ENCODE measurements at places on chromosomes 1 and 21.

- no peak for DNase-seq
These were observed 289.9 kb downstream of the DPYD start for GRCh38 chr1:97630948-97631347.

DNA sequence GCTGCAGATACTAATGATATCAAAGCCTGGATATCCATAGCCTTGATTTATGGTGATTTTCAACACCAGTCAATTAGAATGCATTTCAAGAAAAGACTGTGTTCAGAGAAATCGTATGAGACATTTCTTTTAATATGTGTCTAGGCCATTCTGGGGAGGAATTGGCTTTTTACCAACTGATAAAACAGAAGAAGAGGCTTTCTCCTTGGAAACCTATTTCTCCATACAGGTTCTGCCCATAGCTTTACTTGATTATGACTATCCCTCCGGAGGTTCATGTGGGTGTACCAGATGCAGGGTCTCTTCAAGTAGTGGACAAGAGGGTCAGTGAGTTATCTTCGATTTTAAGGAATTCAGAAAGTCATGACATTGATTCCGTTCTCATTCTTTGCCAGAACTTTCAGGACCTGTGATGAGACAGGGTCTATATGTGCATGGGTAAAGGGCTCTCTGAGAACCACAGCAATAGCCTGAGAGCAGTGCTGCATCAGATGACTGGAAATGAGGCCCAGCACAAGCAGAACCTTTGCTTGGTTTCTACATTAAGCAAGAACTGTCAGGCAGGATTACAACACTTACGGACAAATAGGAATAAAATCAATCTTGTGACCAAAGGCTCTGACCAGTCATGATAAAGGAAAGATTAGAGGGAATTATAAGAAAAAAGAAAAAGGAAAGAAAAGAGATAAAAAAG is 263.7 kb upstream of the SGIP1 start:
- no peak for DNase-seq

GRCh38 chr1:31426249-31426922 is 13.4 kb downstream of the SERINC2 start:
- DNase-seq = no peak

GRCh38 chr1:234769284-234769985 is 159.5 kb upstream of the IRF2BP2 start:
- DNase-seq = no peak

- DNase-seq = no peak
These were observed 616.1 kb upstream of the ADAMTS5 start for GRCh38 chr21:27582948-27583430.

- no peak for DNase-seq
These were observed 2.5 kb downstream of the S100A11 start for GRCh38 chr1:152034324-152034653.

- no peak for DNase-seq
These were observed 103.7 kb upstream of the NFIA start for GRCh38 chr1:60978421-60979357.

- DNase-seq = no peak
These were observed 320.3 kb upstream of the ADGRL4 start for GRCh38 chr1:79326875-79327274.

GRCh38 chr1:224045556-224045955 is 68.4 kb upstream of the FBXO28 start:
- no peak for DNase-seq

DNA sequence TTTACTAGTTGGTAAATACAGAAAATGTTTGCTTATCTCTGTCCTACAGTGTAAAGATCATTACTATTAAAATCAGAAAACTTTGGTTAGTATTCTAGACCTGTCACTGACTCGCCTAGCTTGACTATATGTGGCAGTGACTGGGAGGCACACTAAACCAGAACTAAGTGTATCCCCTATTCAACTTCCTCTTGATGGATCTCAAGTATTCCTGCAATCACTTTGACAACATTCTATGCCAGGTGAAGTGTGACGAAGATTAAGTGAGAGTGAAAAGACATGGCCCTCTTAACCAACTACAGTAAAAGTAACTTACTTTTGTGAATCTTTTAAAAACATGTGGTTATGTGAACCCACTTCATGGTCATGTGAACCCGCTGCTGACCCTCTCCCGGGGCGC is 223.0 kb upstream of the ADAMTS5 start:
- DNase-seq = no peak

GRCh38 chr1:167462341-167462740 is 56.0 kb downstream of the CD247 start:
- DNase-seq = no peak

DNA sequence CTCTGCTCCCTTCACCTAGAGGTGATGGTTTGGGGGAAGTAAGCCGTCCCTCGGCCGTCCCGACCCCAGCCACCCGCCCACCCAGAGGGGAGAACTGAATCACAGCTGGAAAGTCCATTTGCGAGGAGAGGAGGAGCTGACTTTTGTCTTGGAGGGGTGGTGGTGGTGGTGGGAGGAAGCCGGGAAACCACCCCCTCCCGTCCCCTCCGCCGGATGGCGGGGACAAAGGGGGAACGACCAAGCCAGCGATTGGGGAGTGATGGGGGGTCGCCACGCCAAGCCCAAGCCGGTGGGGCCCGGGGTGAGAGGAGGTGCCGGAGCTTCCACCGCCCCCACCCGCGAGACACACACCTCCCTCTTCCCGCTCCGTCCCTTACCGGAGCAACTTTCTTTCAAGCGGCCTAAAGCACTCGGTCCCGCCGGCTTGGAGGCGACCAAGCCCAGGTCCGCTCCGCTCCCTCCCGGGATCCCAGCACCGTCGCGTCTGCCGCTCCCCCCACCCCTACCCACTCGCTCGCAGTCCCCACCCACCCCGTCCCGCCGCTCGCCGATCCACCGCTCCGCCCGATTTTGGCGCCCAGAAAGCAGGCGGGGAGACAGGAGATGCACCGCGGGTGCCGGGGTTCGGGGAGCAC is 540 bp downstream of the ARHGEF2 start:
- peak; percentile 74 for DNase-seq

GRCh38 chr1:52727114-52727586 is 897 bp downstream of the ZYG11B start:
- DNase-seq = no peak

DNA sequence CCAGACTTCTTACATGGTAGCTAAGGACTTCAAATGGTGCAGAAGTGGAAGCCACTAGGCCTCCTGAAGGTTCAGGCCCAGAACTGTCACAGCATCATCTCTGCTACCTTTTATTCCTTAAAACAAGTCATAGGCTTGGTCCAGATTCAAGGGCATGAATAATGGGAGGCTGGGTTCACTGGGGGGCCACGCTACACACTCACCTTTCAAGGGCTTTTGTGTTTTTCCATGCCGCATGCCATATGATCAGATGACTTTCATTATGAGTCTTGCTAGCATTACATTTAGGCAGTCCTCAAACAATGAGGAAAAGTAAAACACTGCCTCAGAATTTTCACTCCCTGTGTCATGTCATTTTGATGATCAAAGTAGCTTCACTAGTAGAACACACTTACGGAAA is 83.4 kb downstream of the VPS26C start:
- no peak for DNase-seq

GRCh38 chr1:20486457-20487235 is 636 bp upstream of the CAMK2N1 start:
- DNase-seq = no peak

DNA sequence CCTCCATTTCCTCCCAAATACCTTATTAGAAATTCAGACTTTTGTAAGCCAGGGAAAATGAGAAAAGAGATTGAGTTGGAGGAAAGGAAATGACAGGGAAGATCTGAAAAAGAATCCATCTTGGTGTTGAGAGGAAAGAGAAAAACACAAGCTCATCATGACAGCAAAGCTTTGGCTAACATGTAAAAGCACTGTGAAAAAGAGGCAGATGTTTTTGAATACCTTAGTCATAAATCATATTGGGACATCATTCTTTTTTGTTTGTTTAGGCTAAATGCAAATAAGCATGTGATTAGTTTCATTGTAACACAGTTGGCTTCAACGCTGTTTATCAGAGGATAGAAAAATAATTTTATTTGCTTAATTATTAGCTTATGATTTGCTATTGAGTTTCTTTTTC is 64.6 kb downstream of the LHX8 start:
- DNase-seq = no peak

- DNase-seq = no peak
These were observed 580 bp upstream of the BLACAT1 start for GRCh38 chr1:205456383-205456867.

GRCh38 chr1:16905868-16906702 is 10.3 kb downstream of the RNU1-2 start:
- no peak for DNase-seq

GRCh38 chr1:82266351-82266750 is 465.6 kb downstream of the ADGRL2 start:
- no peak for DNase-seq

- DNase-seq = no peak
These were observed 35.0 kb upstream of the SCAF4 start for GRCh38 chr21:31766899-31767298.

DNA sequence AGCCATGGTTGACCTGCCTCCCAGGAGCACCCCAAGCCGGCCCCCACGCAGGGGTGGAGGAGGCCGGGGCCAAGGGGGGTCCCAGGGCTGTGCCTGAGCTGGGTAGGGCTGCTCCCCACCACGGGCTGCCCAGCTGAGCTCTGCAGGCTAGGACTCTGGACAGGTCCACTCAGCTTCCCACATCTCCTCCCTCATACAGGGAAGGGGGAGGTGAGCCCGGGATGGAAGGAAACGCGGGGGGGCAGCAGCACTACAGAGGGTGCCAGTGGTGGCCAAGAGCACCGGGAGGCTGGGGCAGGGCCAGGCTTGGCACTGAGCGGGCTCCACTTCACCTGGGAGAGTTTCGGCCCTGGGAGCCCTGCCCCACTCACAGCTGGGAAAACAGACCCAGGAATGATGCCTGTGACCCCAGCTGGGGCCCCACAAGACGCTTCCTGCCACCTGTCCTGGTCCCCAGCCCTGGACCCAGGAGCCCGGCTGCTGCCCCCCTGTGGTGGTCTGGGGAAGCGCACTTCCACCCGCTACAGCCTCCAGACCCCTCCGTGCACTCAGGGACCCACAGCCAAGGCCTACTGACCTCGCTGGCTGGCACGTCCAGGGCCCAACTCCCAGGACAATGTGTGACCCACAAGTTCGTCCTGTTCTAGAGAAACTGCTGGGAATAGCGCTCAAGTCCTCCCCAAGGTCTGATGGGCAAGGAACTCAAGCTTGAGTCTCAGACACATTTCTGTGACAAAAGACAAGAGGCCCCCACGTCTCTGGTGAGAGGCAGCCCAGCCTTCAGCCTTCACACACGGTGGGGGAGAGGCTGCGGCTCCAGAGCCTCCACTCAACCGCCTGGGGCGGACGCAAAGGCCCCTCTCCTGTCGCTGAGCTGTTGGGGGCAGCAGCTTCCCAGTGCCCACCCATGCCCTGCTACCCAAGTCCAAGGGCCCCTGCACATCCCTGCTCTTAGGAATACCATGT is 3.0 kb downstream of the AURKAIP1 start:
- peak; percentile 47 for DNase-seq

DNA sequence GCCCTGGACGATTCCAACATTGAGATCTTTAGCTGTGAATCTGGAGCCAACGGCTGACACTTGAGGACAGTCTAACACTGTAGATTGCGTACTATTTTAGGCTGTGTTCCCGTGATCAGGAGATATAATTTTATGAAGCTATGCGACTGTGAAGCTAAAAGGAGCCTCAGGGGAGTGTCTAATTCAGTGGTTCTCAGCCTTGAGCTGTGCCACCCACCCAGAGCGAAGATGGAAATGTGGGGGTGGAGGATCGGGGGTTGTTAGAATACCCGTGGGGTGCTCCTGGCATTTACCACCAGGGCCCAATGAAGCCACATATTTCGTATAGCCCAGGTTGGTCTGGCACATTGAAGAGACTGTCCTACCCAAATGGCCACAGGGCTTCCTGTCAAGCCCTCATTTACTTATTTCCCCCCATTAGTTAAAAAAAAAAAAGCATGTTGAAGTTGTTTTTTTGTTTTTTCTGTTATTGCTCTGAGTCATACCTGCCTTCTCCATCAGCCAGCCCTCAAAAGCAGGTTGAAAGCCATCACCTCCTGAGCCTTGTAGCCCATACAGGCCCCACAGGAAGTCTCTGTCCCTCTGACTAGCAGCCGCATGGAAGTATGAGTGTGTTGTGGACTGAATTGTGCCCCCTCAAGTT is 141.7 kb downstream of the GALNT2 start:
- DNase-seq = peak; percentile 26

DNA sequence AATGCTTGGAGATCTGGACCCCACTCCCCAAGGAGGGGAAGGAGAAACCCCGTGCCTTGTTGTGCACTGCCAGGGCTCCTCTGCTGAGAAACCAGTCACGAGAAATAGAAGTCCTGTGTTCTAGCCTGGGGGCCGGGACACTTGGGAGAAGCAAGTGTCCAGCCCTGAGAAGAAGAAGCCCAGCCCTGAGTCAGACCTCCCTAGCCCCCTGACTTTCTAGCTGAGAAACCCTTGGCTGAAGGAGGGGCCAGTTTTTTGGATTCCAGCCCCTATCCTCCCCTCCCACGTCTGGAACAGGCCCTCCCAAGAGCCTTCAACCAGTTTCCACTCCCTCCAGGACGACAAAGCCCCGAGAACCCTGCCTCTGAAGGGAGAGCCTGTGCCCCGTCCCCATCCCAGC is 100.5 kb downstream of the NAV1 start:
- DNase-seq = no peak

- DNase-seq = no peak
These were observed 45.0 kb upstream of the CXADR start for GRCh38 chr21:17467829-17468228.

GRCh38 chr1:172378109-172378760 is 42.2 kb upstream of the C1orf105 start:
- DNase-seq = no peak

DNA sequence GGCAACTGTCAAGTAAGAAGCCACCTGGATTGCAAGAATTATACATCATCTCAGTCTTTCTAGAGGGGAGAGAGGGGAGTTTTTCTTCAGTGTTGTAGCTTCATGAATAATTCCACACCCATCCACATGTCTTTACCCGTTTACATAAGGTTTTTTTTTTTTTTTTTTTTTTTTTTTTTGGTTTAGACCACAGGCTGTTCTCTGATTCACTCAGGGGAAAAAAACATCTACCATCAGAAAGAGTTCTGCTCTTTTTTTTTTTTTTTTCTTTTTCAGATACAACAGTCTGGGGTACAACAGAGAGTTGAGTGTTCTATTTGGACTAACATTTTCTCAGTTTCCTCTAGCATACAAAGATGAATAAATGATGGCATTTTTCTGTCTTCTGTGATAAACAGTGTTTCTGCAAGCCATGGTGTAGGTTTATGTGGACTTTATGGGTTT is 4.9 kb upstream of the KIF14 start:
- DNase-seq = no peak

All from stimulated activated CD8-positive, alpha-beta memory T cell treated with anti-CD3 and anti-CD28 coated beads, Interleukin-7, amount 100 ng/mL, for 4 hours (primary cell).